GDM1 (cell line): ENCODE measurements at places on chromosomes 13 and 19.

DNA sequence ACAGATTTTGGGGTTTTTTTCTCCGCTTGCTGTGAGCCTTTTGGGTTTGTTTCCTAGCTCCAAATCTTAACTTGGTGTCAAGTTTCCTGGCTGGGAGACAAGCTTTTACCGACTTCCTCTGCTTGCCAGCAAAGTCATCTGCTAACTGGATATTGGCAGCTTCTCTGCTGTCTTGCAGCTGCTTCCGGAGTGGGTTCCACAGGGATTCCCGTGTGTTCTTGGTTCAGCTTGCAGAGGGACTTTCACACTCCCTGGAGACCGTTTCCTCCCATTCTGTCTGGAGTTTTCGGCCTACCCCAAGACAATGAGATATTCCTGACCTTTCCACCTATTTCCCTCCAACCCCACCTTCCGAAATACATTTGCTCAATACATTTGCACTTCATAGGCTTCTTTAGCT, 2.2 kb upstream of the COLGALT1 start:
- peak; percentile 72 for DNase-seq

GRCh38 chr13:52932649-52933048, 84.2 kb upstream of the PCDH8 start:
- DNase-seq, result no peak

GRCh38 chr13:107866032-107866940, 349.1 kb downstream of the LIG4 start:
- no peak for DNase-seq

DNA sequence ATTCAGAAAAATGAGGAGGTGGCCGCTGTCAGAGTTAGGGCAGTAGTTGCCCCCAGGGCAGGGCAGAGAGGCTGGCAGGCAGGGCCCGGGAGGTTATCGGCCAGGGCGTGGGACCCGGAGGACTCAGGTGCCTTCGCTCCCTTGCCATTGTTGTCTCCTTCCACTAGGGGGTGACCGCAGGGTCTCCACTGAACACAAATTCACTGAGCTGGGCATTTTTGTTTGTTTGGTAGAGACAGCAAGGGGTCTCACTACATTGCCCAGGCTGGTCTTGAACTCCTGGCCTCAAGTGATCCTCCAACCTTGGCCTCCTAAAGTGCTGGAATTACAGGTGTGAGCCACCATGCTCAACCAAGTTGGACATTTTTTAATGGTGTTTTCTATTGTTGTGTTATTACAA, 25.1 kb downstream of the CARS2 start:
- DNase-seq, result no peak

DNA sequence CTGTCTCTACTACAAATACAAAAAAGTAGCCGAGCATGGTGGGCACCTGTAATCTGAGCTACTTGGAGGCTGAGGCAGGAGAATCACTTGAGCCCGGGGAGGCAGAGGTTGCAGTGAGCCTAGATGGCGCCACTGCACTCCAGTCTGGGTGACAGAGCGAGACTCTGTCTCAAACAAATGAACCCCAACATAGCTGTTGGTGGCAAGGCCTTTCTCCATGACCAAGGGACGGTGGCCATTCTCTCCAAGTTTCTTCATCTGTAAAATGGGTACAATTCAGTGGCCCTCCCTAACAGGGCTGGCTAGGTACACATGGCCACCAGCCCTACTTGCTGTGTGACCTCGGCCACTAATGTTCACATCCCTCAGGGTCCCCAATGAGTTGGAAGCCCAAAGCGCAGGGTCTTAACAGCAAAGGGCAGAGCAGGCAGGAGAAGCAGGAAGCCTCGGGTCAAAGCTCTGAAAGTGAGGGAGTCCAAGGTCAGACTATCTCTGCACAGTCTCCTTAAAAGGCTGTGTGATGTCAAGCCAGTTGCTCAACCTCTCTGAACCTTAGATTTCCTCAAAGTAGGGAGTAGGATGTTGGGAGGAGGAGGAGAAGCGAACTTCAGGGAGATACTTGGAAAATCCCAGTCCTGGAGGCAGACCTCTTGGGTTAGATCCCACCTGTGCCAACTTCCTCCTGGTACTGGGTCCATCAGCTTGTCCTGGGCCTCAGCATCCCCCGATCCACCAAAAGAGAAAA, 2.7 kb downstream of the JUND start:
- DNase-seq, result peak; percentile 6

DNA sequence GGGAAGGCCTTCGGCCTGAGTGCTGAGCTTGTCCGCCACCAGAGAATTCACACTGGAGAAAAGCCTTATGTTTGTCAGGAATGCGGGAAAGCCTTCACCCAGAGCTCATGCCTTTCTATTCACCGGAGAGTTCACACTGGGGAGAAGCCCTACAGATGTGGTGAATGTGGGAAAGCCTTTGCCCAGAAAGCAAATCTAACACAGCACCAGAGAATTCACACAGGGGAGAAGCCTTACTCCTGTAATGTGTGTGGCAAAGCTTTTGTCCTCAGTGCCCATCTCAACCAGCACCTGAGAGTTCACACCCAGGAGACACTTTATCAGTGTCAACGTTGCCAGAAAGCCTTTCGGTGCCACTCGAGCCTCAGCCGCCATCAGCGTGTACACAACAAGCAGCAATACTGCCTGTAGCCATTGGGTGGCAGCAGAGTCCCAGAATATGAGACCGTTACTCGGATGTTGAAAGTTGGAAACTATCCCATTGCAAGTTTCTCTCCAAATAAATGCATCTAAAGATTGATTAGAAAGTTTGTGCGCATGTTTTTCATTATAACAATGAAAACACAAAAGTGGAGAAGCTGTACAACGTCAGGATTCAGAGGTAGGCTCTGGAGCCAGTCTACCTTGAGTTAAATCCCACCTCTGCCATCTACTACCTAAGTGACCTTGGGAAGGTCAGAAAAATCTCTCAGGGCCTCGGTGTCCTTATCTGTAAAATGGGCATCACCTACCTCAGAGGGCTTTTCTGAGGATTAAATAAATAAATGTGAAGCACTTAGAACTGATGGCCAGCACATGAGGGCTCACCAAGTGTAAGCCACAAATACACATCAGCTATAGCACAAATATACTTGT, 21.1 kb downstream of the ZNF473 start:
- DNase-seq, result peak; percentile 26
